ENCODE measurements at places on chromosomes 16 and 17.
A peak's percentile ranks its signal among the peaks of the same experiment; 100 is the strongest.

GRCh38 chr17:47797797-47798196 lies 23.8 kb downstream of the OSBPL7 start:
- no peak for DNase-seq

GRCh38 chr16:54766355-54766754 lies 164.3 kb upstream of the IRX5 start:
- no peak for DNase-seq

GRCh38 chr16:66872559-66872942 lies 7.8 kb upstream of the PDP2 start:
- DNase-seq: no peak

GRCh38 chr17:51801626-51802025 lies 356.9 kb downstream of the CA10 start:
- no peak for DNase-seq

DNA sequence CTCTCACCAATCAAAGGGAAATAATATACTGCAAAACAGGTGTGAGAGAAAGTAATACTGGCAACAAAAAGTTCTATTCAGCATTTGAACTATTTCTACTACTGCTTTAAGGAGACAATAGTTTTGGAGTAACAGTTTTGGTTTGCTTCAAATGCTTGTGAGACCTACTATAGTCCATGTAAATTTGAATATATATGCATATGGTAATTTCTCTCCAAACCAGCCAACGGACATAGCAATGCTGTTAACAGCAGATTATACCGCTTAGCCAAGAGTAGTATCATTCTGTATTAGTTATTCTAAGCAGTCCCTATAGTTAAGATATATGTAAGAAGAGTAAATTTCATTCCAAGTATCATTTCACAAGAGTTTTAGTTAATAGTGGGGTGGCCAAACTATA lies 18.5 kb downstream of the PHLPP2 start:
- DNase-seq: no peak

DNA sequence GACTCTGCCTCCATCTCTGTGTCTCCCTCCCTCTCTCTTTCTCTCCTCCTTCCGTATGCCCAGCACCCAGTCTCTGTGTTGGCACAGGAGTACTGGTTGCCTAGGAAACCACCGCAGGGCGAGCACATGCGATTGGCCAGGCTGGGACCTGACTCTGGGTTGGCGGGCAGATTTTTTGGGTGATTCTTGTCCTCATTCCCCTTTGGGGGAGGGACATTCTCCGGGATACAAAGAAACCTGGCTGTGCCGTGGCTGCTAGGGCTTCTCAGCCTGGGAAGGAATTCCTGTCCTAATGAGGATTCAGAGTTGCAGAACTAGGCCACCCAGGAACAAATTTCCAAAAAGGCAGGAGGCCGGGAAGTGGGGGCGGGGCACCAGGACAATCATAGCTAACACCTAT lies 168.9 kb downstream of the SHISA9 start:
- no peak for DNase-seq

DNA sequence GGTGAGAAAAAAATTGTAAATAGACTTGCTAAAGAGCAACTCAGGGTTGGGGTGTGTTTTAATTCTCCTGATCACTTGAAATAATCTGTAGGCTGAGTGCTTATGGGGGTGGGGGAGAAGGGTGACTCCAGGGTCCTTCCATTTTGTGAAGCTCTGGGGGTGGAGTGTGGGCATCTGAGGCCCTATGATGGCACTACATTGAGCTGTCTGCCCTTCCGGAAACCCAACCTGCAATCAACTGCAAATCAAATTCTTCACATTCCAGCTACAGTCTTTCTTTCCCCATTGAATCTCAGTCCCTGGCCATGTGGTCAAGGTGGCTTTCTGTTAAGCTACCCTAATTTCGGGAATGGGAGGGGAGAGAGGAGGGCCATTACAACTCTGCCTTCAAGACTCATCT lies 6.0 kb upstream of the CDC6 start:
- DNase-seq: no peak

DNA sequence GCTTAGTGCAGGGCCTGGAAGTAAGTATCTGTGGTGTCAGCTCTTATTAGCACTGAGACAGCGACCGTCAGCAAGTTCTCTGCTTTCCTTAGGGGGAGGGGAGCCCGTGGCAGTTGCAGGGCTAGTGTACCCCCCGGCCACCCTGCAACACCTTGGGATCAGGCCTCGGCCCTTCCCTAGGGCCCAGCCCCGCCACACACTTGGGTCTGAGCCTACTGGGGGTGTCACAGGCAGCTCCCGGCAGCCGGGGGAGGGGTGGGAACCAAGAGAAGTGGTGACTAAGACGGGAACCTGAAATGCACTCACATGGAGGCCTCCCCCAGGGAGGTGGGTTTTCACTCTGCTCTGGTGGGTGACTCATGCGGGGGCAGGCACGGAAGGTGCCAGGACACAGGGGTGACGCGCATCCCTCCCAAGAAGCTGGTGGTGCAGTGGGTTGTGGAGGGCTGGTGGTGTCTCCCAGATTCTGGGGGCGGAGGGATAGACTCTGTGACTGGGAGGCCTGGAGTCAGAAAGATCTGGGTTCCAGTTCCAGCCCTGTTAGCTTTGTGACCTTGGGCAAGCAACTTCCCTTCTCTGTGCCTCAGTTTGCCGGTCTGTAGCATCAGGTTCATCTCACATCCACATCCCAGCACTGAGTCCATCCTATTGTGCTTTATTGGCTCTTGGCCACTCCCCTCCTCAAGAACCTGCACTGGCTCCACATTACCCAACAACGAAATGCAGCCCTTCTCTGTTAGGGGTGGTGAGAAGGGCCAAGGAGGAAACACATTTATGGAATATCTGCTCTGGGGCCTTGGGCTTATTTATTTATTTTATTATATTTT lies 44.5 kb downstream of the LAT start:
- DNase-seq: no peak

GRCh38 chr17:36888236-36888951 lies 48.9 kb upstream of the LHX1 start:
- peak; percentile 82 for DNase-seq

GRCh38 chr17:17132746-17133145 lies 73.4 kb downstream of the PLD6 start:
- no peak for DNase-seq

Measured in NCI-H1105 treated with DMSO at 0.1 percent for 48 hours (cell line).